ENCODE measurements at places on chromosomes 7 and 10. TPM values are rescaled to one million over a fixed set of nuclear protein-coding genes. Genes with fewer than 3 reads are reported as not detected.

DNA sequence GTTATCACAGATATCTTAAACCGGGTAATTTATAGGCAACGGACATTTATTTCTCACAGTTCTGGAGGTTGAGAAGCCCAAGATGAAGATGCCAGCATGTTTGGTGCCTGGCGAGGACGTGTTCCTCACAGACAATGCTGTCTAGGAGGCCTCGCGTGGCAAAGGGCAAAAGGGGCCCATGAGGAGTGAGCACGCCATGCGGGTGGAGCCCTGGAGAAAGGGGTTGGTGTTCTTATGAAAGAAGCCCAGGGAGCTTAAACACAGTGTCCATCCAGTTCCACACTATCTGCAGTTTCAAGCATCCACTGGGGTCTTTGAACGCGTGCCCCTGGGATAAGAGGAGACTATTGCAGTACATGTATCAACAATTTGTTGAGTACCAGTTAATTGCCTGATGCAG, 51.4 kb downstream of the CXCL12 start:
- no peak for DNase-seq

- no peak for DNase-seq
These were observed 34.3 kb upstream of the EXOC6 start for GRCh38 chr10:92813979-92814378.

DNA sequence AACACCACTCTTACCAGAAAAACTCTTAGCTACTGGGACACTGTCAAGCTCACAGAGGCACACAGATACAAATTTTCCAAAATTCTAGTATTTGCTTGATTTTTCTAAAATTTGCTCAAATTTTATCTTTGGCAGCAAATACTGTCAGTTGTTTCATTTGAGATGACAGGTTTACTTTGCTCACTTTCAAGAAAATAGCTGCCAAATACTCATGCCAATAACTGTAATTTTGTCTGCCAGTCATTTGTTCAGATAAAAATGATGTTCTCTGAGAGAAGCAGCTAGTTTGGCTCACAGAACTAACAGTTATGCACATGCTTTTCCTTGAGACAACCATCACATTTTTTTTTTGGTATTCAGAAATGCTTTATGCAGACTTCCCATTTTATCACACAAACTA, 82.8 kb downstream of the LRRC18 start:
- DNase-seq: no peak

LOXL4 gene
- polyA plus RNA-seq: 6.6 TPM

DNA sequence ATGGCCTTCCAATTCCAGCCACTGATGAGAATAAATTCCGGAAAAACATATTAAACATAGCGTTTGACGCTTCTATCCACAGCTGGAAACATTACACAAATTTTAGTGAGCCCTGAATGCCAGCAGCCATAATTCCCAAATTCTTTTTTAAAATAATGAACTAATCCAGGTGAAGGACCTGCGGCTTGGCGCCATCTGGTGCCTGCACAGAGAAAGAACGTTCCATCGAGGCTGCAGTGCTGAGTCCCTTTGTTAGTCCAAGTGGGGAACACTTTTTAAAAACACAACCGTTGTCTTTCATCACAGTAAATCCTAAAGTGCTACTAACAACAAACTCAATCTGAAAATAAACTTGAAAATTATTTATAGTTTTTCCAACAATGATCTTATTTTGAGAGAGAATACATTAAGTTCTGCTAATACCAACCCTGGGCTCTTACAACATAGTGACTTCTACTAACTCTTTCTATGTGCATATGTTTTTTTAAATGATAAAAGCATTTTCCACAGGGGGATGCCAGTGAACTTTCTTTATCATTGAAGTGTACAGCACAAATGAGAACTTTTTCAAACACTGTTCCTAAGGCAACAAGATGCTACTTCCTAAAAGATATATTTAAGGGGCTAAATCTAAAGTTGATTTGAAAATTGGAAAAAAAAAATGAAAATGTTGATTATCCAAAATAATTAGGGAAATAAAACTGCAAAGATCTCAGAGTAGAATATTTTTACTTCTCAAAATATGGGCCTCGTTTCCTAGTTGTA, 166.9 kb upstream of the RNF32 start:
- DNase-seq: no peak

- DNase-seq: no peak
These were observed 176.3 kb downstream of the DGKI start for GRCh38 chr7:137670222-137671064.

CALML5 gene
- polyA plus RNA-seq: not detected

DNA sequence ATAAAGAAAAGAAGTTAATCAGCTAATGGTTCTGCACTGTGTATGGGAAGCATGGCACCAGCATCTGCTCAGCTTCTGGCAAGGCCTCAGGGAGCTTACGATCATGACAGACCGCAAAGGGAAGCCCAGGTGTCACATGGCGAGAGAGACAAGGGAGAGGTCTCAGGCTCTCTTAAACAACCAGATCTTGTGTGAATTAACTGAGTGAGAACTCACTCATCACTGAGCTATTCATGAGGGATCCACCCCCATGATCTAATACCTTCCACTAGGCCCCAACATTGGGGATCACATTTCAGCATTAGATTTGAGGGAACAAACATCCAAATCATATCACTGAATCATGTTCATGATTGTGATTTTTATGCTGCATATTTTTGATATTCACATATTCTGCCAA, 5.8 kb downstream of the USP54 start:
- DNase-seq: no peak

PNLIPRP3 gene
- polyA plus RNA-seq: 0.27 TPM

ZNF680 gene
- 8.4 TPM for polyA plus RNA-seq

- no peak for DNase-seq
These were observed 177.0 kb downstream of the ST7 start for GRCh38 chr7:117130262-117130661.

DNA sequence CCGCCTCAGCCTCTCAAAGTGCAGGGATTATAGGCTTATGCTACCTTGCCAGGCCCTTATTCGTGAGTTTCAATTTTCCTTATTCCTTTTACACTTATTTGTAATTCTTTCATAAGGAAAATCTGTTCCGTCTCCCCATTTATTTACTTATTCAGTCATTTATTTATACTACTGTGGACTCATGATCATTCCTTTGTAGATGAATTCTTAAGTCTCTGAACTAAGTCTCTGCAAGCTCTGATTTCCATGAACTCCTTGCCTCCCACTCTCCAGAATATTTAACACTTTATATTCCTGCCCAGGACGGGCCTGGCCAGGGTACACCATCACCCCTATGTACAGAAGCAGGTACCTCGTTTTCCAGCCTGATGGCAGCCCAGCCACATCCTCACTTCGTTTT, 39.4 kb downstream of the PFKFB3 start:
- no peak for DNase-seq

ITPRID1 gene
- not detected for polyA plus RNA-seq

DNA sequence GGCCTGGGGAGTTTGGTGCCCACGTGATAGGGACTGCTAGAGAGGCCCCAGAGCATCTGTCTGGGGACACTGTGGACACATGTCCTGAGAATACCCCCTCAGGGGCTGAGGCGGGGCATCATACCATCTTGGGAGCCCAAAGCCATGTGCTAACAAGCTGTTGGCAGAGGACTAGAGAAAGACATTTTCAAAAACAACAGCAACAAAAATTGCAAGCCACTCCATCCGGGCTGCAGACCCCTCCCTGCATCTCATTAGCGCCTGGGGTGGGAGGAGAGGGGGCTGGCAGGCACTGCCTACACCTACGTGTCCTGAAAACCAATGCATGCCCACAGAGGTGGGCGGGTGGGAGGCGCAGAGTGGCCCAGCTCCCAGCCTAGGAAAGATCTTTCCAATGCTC, 507.4 kb upstream of the PODXL start:
- no peak for DNase-seq

Data from urinary bladder (tissue), 4 donors.